ENCODE measurements at places on chromosomes 2 and 18.
A peak's percentile ranks its signal among the peaks of the same experiment; 100 is the strongest.

- peak; percentile 29 for DNase-seq
Measured at GRCh38 chr2:11344956-11345677, 681 bp upstream of the ROCK2 start.

DNA sequence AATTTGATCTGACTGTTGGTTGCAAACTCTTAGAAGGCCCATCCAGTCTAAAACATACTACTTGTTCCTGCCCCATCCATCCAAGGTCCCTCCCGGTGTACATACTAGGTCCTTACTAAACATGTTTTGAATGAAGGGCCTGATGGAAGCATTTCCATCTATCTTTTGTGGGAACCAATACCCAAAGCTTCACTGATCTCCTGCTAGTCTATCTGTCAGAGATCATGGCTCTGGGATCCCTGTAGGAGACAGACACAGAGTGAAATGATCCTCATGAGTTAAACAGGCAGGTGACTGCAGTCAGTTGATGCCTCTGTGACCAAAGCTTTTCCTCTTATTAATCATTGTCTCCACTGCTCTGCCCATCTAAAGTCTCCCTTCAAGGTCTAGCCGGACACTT lies 115.0 kb downstream of the ST6GAL2 start:
- no peak for DNase-seq

GRCh38 chr2:160419776-160420505 lies 73.7 kb downstream of the RBMS1 start:
- DNase-seq = no peak

GRCh38 chr18:40812981-40813515 lies 1142.0 kb upstream of the PIK3C3 start:
- no peak for DNase-seq

Measured in HAP-1 (cell line).